ENCODE measurements at places on chromosomes 12 and 14.

- no peak for DNase-seq
These were observed 6.8 kb upstream of the DCD start for GRCh38 chr12:54654926-54655325.

DNA sequence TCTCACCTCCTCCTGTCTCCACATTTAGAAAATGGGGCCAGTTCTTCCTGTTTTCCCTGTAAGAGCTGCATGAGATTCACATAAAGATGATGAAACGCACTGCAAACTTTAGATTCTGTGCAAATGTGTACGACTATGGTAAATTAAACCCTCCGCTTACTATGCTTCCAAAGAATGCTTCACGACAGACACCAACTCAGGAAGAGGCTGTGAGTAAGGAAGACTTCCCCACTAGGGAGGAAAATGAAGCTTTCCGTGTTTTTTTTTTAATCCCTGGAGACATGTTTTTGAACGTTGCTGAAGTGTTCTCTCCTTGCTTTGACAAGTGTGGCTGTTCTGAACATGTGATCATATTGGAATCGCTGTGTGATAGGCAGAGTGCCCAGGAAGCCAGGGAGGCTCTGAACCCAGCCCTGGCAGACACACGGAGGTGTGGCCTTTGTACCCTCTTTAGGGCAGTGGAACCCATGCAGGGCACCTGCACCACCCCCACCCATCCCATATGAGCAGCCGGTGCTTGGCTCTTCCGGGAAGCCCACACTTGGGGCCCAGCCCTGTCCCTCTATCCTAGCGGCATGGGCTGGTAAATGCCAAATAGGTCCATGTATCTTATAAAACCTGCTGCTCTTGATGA lies 7.5 kb upstream of the SYNE3 start:
- DNase-seq = no peak

DNA sequence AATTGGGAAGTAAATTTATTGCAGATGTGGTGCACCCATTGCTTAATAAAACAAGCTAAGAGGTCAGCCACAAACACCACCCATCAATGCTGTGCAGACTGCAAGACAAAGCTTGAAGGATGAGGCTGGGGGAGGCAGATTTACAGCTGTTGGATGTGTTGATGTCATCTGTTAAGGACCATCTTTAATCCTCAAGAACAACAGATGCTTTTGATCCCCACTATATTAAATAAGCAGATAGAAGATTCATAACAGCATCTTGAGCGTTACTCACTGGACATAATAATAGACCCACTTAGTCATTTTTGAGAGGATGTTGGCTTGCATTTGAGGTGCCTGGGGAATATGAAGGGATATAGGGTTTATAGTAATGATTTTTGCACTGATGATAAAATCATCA lies 58.8 kb downstream of the GPR68 start:
- no peak for DNase-seq

- no peak for DNase-seq
These were observed 268.7 kb upstream of the PDE3A start for GRCh38 chr12:20099395-20100183.

GRCh38 chr14:102419276-102419675 lies 56.5 kb downstream of the TECPR2 start:
- DNase-seq = no peak

DNA sequence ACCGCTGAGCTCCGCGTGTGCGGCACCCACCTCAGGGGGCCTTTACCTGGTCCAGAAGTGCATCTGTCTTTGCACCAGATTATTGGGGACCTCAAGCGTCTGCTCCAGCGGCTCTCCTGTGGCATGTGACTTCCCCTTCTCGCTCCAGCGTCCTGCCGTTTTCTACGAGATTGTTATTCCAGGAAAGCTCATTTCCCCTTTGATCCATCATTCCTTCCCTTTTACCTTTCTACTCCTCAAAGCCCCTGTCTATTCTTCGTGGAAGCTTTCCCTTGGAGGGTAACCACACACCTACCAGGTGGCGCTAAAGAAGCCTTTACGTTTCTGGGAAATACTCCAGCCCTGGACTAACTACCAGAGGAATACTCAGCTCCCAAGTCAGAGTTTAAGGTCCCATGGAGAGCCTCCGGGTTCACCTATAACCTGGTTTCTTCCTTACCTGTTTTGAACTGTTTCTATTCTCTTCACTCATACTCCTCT lies 1.5 kb downstream of the FKBP4 start:
- DNase-seq = no peak

DNA sequence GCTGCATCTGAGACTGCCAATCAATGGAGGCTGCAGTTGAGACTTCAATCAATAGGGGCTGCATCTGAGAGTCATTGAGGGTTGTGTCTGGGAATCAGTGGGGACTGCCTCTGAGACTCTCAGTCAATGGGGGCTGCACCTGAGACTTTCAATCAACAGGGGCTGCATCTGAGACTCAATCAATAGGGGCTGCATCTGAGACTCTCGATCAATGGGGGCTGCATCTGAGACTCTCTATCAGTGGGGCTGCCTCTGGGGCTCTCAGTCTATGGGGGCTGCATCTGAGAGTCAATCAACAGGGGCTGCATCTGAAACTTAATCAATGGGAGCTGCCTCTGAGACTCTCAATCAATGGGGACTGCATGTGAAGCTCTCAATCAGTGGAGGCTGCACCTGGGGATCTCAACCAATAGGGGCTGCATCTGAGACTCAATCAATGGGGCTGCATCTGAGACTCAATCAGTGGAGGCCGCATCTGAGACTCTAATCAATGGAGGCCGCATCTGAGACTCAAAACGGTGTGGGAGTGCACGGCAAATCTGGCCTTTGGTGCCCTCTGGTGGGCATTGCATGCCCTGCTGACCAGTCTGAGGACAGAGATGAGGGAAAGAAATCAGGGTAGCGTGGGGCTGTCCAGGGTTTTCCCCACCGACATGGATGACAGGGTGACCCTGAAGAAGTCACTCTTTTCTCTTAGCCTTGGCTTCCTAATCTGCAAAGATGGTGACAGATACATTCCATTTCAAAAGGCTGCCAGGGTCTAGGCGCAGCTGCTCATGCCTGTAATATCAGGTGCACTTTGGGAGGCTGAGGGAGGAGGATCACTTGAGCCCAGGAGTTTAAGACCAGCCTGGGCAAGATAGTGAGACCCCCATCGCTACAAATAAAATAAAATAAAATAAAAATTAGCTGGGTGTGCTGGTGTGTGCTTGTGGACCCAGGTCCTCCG lies 41.3 kb upstream of the EIF5 start:
- peak; percentile 42 for DNase-seq
